IPS DF 19.7 (cell line): ENCODE measurements at places on chromosomes 1 and 21.
A peak's percentile ranks its signal among the peaks of the same experiment; 100 is the strongest.

DNA sequence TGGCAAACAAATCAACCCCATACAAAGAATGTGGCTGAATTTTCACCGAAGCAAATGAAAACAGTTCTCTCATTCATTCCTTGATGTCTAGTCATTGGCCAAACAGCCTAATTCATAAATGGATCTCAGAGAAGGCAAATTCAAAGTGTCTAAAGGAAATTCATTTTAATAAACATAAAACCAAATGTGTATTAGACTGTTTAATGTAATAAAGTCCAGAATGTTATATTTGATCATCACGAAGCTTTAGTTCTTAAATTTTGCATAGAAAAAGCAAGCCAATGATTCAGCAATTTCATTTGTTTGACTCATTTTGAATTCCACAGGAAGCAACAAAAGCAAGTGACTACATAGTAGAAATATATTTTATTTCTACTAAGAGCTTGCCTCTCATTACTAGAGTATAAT is 379.2 kb upstream of the ADAMTS5 start:
- DNase-seq = no peak

DNA sequence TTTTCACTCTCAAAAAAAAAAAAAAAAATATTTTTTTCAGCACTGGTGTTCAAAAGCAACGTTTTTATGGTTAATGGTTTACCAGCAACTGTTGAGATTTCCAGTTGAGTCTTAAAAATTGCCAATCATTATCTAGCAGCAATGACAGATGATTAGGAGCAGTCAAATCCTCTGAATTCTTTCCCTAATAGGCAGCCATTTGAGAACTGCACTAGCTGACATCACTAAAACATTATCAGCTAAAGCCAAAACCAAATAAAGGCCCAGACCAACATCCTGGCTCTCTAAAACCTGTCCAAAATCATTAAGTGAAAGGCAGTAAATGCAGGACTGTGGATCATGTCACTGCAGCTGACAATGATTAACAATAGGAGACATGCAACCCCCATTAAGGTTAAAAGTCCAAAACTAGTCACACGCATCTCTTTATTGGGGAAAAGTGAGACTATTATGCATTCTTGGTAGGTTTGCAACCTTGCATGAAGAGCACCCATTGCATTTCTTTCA is 14.0 kb downstream of the SFPQ start:
- no peak for DNase-seq

DNA sequence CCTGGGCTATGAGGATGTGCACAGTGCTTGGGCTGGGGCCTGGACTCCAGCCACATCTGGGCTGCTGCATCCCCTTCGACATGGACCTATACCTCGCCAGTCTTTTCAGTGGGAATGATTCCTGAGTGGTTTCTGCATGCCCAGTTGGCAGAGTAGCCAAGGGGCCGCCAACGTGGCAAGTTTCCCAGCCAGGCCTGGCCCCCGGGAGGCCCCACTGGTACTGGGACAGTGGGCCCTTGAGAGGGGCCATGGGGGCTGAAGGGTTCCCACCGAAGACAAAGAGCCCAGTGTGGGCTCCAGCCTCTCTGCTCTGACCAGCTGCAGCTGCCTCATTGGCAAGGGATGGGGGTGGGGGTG is 15.4 kb downstream of the RAP1GAP start:
- DNase-seq = no peak

GRCh38 chr1:150561254-150561973 is 12.2 kb downstream of the ADAMTSL4 start:
- peak; percentile 90 for DNase-seq

- DNase-seq = no peak
These were observed 192.2 kb downstream of the ROR1 start for GRCh38 chr1:63966016-63966415.

GRCh38 chr1:59605761-59606160 is 209.0 kb upstream of the HOOK1 start:
- no peak for DNase-seq

DNA sequence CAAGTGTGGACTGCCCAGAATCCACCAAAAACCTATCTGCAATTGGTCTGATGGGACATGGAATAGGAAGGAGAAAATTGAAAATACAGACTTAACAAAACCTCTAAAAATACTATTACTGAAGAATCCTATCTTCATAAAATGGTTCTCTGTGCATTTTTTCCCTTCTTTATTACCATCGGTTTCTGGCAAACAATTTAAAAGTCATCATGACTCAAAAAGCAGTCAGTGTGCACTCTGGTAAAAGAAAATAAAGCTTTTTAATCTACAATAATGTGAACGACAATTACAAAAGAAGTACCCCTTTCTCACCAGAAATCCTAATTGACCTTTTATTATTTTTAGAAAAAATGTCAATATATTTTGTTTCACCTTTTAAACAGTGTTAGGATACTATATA is 186.3 kb downstream of the TPR start:
- no peak for DNase-seq

DNA sequence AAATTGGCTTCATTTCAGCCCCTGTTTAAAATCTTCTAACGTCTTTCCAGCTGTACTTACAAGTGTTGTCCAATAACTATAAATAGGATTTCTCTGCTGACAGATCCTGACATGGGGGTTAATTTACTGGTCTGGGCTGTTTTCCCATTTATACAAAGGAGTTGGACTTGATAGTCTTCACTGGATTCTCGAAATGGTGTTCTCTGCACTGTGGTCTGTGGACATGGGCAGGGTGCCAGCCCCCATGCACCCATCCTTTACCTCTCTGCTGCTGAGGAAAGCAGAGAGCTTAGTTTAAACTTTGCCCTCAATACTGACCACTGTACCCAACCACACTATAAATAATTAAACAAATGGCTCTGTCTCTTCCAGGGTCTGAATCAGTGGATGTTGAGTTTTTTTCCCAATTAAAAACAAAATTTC is 5.2 kb downstream of the DIO1 start:
- no peak for DNase-seq

- DNase-seq = no peak
These were observed 356 bp downstream of the INTS11 start for GRCh38 chr1:1324084-1324523.

DNA sequence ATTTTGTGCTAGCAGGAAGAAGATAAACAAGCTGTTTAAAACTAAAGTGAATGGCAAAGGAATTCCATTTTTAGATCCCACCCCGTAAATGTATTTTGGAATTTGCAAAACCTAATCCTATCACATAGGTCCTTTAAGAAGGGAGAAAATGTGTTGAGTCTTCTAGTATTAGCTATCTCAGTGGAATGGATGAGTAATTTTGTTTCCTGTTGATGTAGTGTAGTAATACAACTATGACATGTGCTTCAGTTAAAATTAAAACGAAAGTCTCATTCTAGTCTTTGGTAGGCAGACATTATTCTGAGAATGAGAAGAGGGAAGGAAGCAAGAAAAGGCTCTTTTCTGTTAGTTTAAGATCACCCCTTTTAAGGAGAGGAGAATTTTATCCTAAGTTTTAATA is 265.9 kb upstream of the C1orf105 start:
- no peak for DNase-seq

DNA sequence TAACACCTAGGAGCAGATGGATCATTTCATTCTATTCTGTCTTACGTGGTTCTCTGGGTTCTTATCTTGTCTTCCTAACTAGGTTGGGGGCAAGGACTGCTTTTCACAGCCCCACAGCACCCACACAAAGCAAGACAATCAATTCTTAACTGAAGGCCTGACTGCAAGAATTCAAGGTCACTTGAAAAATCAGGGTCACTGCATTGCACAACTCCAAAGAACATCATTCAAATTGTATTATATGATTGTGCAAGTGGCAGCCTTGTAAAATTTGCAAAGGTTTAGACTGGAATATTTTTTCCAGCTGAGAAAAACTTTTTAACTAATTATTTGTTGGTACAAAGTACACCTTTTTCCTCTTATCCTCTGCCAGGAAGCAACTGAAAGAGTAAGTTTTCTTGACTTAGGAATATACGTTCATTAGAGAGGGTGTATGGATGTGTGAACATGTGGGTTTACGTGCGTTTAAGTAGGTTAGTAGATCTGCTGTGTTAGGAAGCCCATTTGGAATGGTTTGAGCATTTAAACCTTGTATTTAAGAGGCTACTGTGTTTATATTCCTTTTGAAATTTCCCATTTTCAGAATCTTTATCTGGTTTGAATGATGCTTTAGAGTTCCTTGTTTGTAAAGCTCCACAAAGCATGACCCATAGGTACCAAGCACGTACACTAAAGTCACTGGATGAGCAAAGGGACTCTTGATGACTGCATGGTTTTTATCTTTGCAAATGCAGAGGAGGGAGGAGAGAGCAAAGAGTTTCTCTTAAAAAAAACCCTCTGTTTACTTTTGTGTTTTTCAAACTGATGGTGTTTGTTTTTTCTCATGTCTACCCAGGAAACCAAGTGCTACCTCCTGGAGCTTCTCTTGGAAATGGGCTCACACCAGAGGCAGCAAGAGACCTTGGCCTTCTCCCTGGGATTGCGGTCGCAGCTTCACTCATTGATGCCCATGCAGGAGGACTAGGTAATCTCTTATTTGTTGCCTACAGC is 214.9 kb downstream of the FGGY start:
- DNase-seq = no peak

GRCh38 chr1:24379733-24380315 is 33.8 kb downstream of the STPG1 start:
- DNase-seq = no peak

DNA sequence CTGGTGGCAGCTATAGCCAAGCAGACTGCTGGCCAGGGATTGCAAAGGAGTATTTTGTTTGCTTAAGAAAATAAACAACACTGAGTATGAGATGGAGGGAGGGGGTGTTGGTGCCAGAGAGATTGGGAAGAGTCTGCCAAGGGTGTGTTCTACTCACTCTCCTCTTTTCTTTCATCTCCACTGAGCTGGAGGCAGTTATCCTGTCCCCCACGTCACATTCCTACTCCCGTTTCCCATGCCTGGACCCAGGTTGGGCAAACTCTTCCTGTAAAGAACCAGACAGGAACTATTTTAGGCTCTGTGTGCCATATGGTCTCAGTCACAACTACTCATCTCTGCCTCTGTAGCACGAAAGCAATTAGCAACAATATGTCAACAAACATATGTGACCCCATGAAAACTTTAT is 1.4 kb upstream of the IL24 start:
- no peak for DNase-seq

GRCh38 chr1:209616366-209617046 is 33.0 kb downstream of the CAMK1G start:
- DNase-seq = no peak

GRCh38 chr1:116945421-116945820 is 35.7 kb downstream of the PTGFRN start:
- no peak for DNase-seq

DNA sequence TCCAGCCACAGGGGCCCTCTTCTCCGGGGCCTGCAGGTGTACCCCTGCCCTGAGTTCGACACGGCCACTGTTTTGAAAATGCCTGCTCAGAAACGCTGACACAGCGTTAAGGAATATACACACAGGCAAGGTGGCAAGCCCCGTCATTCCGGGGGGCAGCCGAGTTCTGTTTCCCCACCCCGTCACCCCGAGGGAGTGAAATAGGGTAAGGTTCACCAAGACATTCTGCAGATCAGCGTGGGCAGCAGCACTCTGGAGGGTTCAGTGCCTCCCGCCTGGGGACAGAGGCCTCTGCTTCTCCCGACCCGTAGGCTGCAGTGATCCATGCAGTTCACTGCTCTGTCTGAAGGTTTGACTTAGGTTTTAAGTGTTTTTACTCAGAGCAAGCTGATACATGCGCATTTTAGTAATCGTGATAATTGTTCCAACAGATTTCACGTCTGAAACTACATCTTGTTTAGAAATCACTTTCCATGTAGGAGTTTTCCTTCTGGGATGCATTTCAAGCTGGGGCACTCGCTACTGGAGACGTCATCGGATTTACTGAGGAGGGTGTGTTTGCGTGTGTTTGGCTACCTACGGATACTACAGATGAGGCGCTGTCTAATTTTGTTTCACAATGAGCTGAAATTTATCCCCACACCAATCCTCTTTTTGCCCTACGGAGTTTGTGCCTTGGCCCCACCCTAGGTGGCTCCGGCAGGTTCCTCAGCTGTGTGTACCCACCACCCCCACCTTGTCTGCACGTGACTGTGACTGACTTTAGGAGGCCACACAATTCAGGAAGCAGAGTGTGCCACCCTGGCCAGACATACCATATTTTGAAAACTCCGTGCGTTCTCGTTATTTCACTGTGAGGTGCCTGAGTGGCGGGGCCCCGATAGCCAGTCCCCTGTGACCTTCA is 63.5 kb downstream of the AGPAT3 start:
- no peak for DNase-seq

DNA sequence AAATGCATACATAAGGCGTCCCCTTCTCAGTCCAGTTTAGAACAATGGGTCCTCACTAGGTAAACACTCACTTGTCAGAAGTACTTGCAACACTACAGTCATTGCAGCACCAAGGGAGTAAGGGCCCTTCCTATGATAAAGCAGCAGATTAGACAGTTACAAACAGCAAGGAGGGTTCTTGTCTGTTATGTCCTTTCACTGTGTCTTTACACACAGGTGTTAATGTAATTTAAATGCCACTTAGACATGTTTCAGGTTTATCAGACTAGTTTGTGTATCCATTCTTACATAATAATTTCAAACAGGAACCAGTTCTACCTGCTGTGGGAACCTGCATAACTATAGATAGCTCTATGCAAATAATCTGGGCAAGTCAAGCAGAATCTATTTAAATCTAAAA is 105.6 kb upstream of the USH2A start:
- no peak for DNase-seq

DNA sequence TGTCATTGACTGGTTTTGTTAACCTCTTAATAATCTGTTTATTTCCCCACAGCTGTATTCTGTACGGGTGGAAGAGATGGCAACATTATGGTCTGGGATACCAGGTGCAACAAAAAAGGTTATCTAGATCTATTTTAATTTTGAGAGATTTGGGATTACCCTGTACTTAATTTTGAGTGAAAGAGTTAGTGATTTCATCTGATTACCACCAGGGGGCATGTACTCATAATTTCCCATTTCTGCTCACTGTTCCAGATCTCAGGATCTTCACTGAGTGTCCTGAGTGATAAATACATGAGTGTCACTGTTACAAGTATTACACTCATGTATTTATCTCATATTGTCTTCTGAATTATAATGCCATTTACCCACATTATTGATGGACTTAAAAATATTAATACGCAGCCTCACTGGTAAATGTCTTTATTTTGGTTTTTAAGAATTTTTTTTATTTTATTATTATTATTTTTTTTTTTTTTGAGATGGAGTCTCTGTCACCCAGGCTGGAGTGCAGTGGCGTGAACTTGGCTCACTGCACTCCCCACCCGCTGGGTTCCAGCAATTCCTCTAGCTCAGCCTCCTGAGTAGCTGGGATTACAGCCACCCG is 27.4 kb downstream of the DTL start:
- DNase-seq = no peak

DNA sequence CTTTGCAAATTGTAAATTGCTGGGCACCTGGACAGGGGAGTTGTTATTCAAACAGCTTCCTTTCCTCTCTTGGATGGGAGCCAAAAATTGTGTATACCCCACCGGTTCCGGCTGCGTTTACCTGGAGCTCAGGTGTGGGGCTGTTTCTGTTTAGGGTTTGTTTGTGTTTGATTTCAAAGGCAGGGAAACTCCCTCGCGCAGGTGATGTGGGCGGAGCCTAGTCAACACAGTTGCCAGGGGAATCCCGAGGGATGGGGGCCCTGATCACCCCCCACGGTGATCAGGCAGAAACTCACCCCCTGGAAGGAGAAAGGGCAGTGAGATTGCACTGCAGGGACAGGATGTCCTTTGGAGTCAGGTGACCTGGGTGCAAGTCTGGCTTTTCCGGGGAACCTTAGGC is 28.3 kb downstream of the CDCP2 start:
- DNase-seq = no peak
